Heart left ventricle (tissue), 16 donors: ENCODE measurements at places on chromosomes 4 and X. TPM values are rescaled to one million over a fixed set of nuclear protein-coding genes. Genes with fewer than 3 reads are reported as not detected.

DNA sequence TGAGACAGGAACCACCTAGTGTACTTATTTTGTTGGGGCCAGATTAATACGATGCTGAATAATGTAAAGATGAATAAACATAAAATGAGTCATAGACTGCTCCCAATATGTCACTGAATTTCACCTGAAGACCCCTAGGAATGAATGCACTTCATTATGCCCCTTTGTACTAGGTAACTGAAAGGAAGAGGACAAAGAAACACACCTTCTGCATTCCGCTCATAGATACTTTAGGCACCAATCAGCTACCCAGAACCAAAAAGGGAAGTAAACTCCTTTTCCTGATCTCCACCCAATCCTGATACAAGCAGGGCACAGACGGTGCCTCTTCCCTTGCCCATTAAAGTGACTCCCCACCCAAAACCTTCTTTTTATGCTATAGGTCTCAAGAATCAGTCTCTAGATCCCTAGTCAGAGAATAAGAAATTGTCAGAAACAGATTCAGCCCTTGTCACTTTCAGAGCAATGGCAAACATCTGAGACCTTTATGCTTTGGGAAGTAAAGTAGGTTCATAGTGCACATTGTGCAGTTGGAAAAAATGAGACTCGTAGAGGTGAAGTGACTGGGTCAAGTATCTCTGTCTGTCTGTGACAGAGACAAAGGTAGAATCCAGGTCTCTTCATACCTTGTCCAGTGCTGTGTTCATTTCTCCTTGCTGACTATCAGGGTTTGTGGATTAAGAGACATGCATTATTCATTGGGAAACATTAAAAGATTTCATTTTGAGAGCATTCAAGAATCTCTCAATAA, 2.3 kb downstream of the GPR174 start:
- no peaks in the 10 kb centered on the region for H3K4me1 ChIP-seq
- H3K4me3 ChIP-seq: no peak overlapping the region
- H3K27me3 ChIP-seq: no peaks in the 10 kb centered on the region
- H3K27ac ChIP-seq: peak overlapping the region; percentile 37

The CT55 gene
- not detected for total RNA-seq

DNA sequence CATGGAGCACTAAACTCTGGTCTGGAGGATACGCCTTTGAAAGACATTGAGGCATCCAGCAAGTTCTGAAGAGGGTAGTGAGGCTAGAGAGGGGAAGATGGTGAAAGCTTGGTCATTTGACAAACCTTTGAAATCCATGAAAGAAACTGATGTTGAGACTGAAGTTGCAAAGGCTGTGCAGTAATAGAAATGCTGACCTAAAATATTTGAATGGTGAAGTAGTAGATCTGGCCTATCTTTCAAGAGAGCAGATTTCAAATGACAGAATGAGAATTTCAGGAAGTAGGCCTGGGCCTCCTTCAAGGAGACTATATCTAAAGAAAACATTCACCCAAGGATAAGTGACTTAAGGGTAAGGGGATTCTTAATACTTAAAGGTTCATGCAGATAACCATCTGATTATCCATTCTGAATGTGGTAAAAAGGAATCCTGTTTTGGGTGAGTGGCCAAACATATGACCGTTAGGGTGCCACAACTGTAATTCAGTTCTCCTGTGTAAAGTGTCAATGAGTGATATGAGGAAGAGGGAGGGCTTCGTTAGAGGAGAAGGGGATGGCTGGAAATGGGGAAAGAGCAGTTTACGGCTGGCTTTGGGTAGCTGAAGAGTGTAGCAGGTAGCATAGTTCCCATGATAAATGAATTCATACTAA, 62.2 kb downstream of the AMELX start:
- H3K4me1 ChIP-seq: peaks cover 8% of the 10 kb centered on the region
- no peak for DNase-seq

- H3K27me3 ChIP-seq: no peaks in the 10 kb centered on the region
- no peaks in the 10 kb centered on the region for H3K4me1 ChIP-seq
- no peak overlapping the region for H3K4me3 ChIP-seq
- H3K27ac ChIP-seq: no peak overlapping the region
Observed at GRCh38 chrX:95893636-95894035, 791.0 kb upstream of the DIAPH2 start.

GRCh38 chrX:14095702-14096101, 66.0 kb upstream of the GEMIN8 start:
- no peaks in the 10 kb centered on the region for H3K36me3 ChIP-seq
- no peaks in the 10 kb centered on the region for H3K4me1 ChIP-seq
- no peak for DNase-seq
- no peak overlapping the region for H3K4me3 ChIP-seq
- H3K27ac ChIP-seq: no peak overlapping the region
- no peaks in the 10 kb centered on the region for H3K27me3 ChIP-seq

- H3K4me1 ChIP-seq: no peaks in the 10 kb centered on the region
- DNase-seq: no peak
- no peak overlapping the region for H3K4me3 ChIP-seq
- H3K27me3 ChIP-seq: no peaks in the 10 kb centered on the region
Observed at GRCh38 chrX:49746306-49746705, 50.5 kb upstream of the PAGE1 start.

- no peaks in the 10 kb centered on the region for H3K4me1 ChIP-seq
- no peak overlapping the region for H3K27ac ChIP-seq
- no peak for DNase-seq
- H3K4me3 ChIP-seq: no peak overlapping the region
- no peaks in the 10 kb centered on the region for H3K27me3 ChIP-seq
- H3K36me3 ChIP-seq: no peaks in the 10 kb centered on the region
Observed at GRCh38 chrX:31237189-31237588, 165.3 kb upstream of the FTHL17 start.

The CD40LG gene
- not detected for total RNA-seq

DNA sequence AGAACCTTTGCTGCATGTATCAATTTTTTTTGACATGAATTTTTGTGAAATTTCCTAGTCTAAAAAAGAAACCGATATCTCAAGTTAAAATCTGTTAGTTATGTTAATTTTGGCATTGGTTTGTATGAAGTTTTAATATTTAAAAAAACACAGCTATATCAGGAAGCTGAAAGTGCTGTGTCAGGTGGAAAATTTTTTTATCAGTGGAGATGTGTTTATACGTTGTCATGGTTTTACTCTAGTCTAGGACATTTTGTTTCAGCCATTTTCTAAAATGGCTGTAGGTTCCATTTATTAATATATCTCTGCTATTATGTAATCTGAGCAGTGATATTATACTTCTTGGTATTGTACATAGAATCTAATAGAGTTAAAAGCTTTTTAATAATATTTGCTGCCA, 34.2 kb downstream of the OCRL start:
- peaks cover 2% of the 10 kb centered on the region for H3K4me1 ChIP-seq
- H3K27me3 ChIP-seq: no peaks in the 10 kb centered on the region
- no peak for DNase-seq
- H3K27ac ChIP-seq: no peak overlapping the region
- no peak overlapping the region for H3K4me3 ChIP-seq

- no peaks in the 10 kb centered on the region for H3K4me1 ChIP-seq
- DNase-seq: no peak
- no peaks in the 10 kb centered on the region for H3K36me3 ChIP-seq
- H3K27me3 ChIP-seq: no peaks in the 10 kb centered on the region
- no peak overlapping the region for H3K27ac ChIP-seq
- H3K4me3 ChIP-seq: no peak overlapping the region
Observed at GRCh38 chrX:96619588-96619987, 65.1 kb upstream of the DIAPH2 start.

- no peaks in the 10 kb centered on the region for H3K27me3 ChIP-seq
- H3K4me1 ChIP-seq: peaks cover 38% of the 10 kb centered on the region
- no peak overlapping the region for H3K27ac ChIP-seq
- H3K4me3 ChIP-seq: no peak overlapping the region
Observed at GRCh38 chrX:115579327-115579726, 18.4 kb downstream of the PLS3 start.

The MAGEA6 gene
- total RNA-seq: not detected

GRCh38 chr4:21092531-21092930, 392.3 kb downstream of the PACRGL start:
- no peak overlapping the region for H3K4me3 ChIP-seq
- H3K4me1 ChIP-seq: no peaks in the 10 kb centered on the region
- DNase-seq: no peak
- no peaks in the 10 kb centered on the region for H3K27me3 ChIP-seq

The FRMPD4 gene
- total RNA-seq: 0.76 TPM

The SH3RF1 gene
- total RNA-seq: 7.1 TPM

- peaks cover 4% of the 10 kb centered on the region for H3K27me3 ChIP-seq
- no peak overlapping the region for H3K27ac ChIP-seq
- H3K4me1 ChIP-seq: no peaks in the 10 kb centered on the region
- H3K4me3 ChIP-seq: no peak overlapping the region
- no peak for DNase-seq
- H3K36me3 ChIP-seq: no peaks in the 10 kb centered on the region
Observed at GRCh38 chrX:149286940-149287349, 218.2 kb downstream of the IDS start.

GRCh38 chrX:82961129-82961528, 547.0 kb upstream of the POU3F4 start:
- no peaks in the 10 kb centered on the region for H3K27me3 ChIP-seq
- no peak overlapping the region for H3K4me3 ChIP-seq
- no peak overlapping the region for H3K27ac ChIP-seq

- H3K27me3 ChIP-seq: no peaks in the 10 kb centered on the region
- no peaks in the 10 kb centered on the region for H3K36me3 ChIP-seq
- DNase-seq: no peak
- H3K4me3 ChIP-seq: no peak overlapping the region
- no peaks in the 10 kb centered on the region for H3K4me1 ChIP-seq
- H3K27ac ChIP-seq: no peak overlapping the region
Observed at GRCh38 chr4:47213539-47213938, 182.2 kb downstream of the GABRB1 start.

- no peaks in the 10 kb centered on the region for H3K36me3 ChIP-seq
- peaks cover 26% of the 10 kb centered on the region for H3K4me1 ChIP-seq
- DNase-seq: peak; percentile 94
- no peaks in the 10 kb centered on the region for H3K27me3 ChIP-seq
- peak overlapping the region; percentile 96 for H3K27ac ChIP-seq
- H3K4me3 ChIP-seq: peak overlapping the region; percentile 81
Observed at GRCh38 chr4:173522160-173522950, 7.7 kb downstream of the HAND2 start.

DNA sequence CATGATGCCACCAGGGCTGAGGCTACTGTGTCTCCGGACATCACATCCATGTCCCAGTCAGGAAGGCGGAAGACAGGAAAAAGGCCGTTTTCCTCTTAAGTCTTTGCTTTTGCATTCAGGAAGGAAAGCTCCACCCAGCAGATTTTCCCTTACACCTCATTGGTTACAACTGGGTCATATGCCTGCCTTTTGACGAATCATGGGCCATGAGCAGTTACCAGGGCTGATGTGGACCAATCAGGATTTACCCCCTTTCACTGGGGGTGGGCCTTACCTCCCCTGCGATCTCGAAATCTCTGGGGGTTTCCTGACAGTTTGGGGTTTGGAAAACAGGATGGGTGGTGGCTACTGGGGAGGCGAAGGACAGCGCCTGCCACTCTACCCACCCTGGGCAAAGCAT, 52.5 kb upstream of the GRPEL1 start:
- H3K27ac ChIP-seq: no peak overlapping the region
- no peak overlapping the region for H3K4me3 ChIP-seq
- no peaks in the 10 kb centered on the region for H3K36me3 ChIP-seq

- no peak for DNase-seq
- no peaks in the 10 kb centered on the region for H3K36me3 ChIP-seq
- H3K27ac ChIP-seq: no peak overlapping the region
- no peak overlapping the region for H3K4me3 ChIP-seq
Observed at GRCh38 chr4:108601532-108601931, 18.8 kb upstream of the RPL34 start.

GRCh38 chr4:118087366-118087765, 53.1 kb downstream of the NDST3 start:
- no peak overlapping the region for H3K4me3 ChIP-seq
- H3K27me3 ChIP-seq: no peaks in the 10 kb centered on the region
- H3K4me1 ChIP-seq: no peaks in the 10 kb centered on the region
- no peak for DNase-seq
- no peaks in the 10 kb centered on the region for H3K36me3 ChIP-seq

The VCX3B gene
- not detected for total RNA-seq

- no peak for DNase-seq
- no peak overlapping the region for H3K4me3 ChIP-seq
- H3K4me1 ChIP-seq: no peaks in the 10 kb centered on the region
- no peaks in the 10 kb centered on the region for H3K36me3 ChIP-seq
- H3K27me3 ChIP-seq: peaks cover 12% of the 10 kb centered on the region
Observed at GRCh38 chrX:44785652-44786051, 58.2 kb upstream of the DUSP21 start.

DNA sequence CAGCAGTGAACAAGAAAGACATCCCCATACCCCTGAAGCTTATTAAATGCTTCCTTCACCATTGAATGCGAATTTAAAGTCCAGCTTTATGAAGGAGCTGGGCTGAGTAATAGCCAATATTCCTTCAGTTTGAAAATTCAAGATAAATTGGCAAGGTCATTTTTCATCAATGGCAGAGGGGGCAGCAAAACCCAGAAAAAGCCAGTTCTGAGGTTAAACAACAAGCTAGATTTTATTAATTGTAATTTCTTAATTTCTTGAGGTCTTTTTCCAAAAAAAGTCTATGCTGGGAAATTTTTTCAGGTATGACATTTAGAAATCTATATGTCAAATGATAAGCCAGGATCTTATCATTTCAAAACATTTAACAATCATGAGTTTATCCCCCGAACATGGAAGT, 808.9 kb downstream of the RPA4 start:
- H3K27ac ChIP-seq: no peak overlapping the region
- DNase-seq: no peak
- no peaks in the 10 kb centered on the region for H3K27me3 ChIP-seq

DNA sequence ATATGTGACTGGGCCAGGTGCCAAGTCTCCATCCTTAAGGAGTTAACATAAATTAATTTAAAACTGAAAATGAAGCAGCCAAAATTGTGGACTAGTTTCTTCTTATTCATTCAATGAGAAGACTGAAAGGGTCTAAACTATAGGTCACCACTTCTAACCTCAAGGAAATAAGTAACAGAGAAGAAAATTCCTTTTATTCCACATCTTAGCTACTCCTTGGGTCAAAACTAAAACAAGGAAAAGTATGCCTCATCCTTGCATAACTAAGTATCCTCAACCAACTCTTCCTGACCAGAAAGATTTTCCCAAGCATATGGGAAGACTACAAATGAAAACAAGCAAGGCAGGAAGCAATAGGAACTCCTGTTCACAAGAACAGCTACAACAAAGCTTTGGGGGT, 71.2 kb downstream of the ZNF827 start:
- H3K4me1 ChIP-seq: no peaks in the 10 kb centered on the region
- DNase-seq: no peak
- H3K27me3 ChIP-seq: no peaks in the 10 kb centered on the region
- no peak overlapping the region for H3K27ac ChIP-seq

The PRSS12 gene
- 0.08 TPM for total RNA-seq

- H3K36me3 ChIP-seq: no peaks in the 10 kb centered on the region
- no peak overlapping the region for H3K27ac ChIP-seq
- H3K4me3 ChIP-seq: no peak overlapping the region
- no peak for DNase-seq
Observed at GRCh38 chr4:170491981-170492380, 402.2 kb upstream of the AADAT start.

The PRPS2 gene
- 3.2 TPM for total RNA-seq

- DNase-seq: no peak
- H3K4me1 ChIP-seq: no peaks in the 10 kb centered on the region
- no peak overlapping the region for H3K4me3 ChIP-seq
- no peaks in the 10 kb centered on the region for H3K36me3 ChIP-seq
Observed at GRCh38 chr4:20859097-20859781, 159.0 kb downstream of the PACRGL start.

The HGFAC gene
- total RNA-seq: not detected

GRCh38 chrX:114037515-114037914, 546.4 kb upstream of the HTR2C start:
- H3K27me3 ChIP-seq: no peaks in the 10 kb centered on the region
- no peak overlapping the region for H3K27ac ChIP-seq
- H3K4me1 ChIP-seq: no peaks in the 10 kb centered on the region
- no peaks in the 10 kb centered on the region for H3K36me3 ChIP-seq
